CD8-positive, alpha-beta T cell (primary cell): ENCODE measurements at places on chromosomes 2 and 18. TPM values are rescaled to one million over a fixed set of nuclear protein-coding genes. Genes with fewer than 3 reads are reported as not detected.

ABCB11 gene
- total RNA-seq = not detected

YES1 gene
- 38.0 TPM for total RNA-seq

DAPL1 gene
- total RNA-seq = not detected

ATP6V1B1 gene
- total RNA-seq = not detected

GCG gene
- not detected for total RNA-seq

SLC11A1 gene
- total RNA-seq = 0.72 TPM

HOXD12 gene
- total RNA-seq = not detected

HYCC2 gene
- 36.8 TPM for total RNA-seq

AGXT gene
- total RNA-seq = not detected

DNA sequence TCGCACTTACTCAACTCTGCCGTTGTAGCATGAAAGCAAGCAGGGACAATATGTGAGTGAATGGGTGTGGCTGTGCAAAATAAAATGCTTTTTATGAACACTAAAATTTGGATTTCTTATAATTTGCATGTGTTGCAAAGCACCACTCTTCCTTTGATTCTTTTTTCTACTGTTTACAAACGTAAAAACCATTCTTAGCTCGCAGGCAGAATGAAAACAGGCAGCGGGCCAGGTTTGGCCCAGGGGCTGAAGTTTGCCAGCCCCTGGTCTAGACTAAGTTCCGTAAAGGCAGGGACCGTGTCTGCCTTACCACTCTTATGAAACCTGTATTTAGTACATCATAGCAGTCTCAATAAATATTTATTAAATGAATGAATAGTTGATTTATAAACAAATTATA lies 83.7 kb upstream of the SPATS2L start:
- no peak for DNase-seq

DNA sequence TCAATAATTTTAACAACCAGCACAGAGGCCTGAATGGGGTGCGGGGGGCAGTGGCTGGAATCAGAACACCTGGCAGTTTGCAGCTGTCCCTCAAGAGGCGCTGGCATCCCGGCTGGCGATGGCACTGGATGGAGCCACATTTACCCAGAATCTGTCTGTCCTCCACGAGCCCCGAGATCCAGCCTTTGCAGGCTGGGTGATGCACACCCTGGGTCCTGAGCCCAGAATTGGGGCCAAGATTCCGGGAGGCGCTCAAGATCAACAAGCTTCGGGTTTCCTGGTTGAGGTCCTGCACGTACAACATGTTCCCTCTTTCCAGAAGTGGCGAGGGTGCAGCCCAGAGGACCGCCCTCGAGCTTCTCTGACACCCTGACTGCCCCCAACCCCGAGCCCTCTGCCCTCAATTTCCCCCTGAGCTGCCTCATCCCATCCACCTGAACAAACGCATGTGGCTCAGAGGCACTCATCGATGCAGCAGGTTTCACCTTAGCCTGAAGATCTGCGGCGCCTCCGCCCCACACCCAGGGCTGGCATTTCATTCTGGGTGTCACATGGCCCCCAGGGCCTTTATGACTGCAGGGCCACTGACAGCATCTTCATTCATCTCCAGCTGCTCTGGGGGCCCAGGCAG lies 97.5 kb downstream of the TFCP2L1 start:
- DNase-seq = no peak

GRCh38 chr2:172381275-172382027 lies 45.9 kb upstream of the ITGA6 start:
- DNase-seq = no peak

GRCh38 chr2:217070611-217071010 lies 210.7 kb upstream of the TNP1 start:
- no peak for DNase-seq

DNA sequence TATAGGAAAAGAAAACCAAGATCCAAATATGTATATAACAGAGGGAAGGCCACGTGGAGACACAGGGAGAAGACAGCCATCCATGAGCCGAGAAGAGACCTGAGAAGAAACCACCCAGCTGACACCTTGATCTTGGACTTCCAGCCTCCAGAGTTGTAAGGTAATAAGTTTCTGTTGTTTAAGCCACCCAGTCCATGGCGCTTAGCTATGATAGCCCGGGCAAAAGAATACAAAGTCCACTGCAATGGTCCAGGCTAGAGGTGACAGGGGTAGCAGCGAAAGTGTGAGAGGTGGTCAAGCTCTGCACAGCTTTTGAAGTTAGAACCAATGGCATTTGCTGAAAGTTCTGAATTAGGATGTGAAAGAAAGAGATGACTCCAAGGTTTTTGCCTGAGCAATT lies 2.8 kb downstream of the MYOM1 start:
- DNase-seq = no peak

DNA sequence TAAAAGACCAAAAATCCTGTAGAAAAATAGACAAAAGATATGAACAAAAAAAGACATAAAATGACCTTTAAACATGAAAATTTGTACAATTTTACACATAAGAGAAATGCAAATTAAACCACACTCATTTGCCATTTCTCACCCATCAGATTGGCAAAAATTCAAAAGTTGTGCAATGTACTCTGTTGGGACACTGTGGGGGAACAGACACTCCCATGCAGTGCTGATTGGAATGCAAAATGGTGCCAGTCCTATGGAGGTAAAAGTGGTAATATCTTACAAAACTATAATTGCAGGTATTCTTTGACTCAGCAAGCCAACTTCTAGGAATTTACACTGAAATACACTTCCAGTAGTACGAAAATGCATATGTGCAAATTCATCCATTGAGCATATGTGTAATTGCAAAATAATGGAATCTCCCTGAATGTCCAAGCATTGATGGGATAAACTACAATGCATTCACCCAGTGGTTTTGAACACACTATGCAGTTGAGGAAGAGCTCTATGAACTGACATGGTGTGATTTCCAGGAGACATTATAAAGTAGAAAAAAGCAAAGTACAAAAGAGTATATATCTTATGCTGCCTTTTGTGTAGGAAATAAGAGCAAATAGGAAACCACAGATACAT lies 201.8 kb upstream of the ZNF521 start:
- no peak for DNase-seq

DNA sequence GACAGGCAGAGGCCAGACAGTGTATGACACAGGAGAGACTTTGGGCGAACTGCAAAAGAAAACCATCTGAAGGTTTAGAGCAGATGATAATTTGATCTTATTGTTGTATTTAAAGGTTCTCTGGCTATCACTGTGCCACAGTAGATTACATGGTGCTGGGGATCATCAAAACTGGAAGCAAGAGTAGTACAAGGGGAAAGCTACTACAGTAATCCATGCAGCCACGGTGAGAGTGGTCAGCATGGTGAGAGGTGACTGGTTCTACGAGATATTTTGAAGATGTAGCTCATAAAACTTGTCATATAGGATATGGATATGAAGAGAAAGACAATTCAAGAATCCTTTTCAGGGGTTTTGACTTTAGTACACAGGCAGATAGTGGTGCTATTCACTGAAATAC lies 194.8 kb upstream of the GULP1 start:
- DNase-seq = no peak

GRCh38 chr2:98753801-98754200 lies 22.9 kb upstream of the MGAT4A start:
- no peak for DNase-seq

DNA sequence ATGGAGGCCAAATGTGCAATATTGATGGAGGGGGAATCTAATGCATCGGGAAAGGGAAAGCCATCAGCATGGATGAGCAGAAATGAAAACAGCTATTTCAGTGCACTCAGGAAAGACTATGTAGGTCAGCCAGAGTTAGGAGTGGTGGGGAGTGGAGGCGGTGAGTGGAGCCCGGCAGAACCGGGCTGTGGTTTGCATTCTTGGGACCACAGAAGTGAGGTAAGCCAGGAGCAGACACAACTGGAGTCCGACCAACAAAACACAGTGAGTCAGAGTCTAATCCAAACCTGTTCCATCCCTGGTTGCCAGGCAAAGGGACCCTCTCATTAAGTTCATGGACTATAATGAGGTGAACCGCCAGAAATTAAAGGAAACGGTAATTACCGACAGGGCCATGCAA lies 61.1 kb upstream of the RAB12 start:
- no peak for DNase-seq

DNA sequence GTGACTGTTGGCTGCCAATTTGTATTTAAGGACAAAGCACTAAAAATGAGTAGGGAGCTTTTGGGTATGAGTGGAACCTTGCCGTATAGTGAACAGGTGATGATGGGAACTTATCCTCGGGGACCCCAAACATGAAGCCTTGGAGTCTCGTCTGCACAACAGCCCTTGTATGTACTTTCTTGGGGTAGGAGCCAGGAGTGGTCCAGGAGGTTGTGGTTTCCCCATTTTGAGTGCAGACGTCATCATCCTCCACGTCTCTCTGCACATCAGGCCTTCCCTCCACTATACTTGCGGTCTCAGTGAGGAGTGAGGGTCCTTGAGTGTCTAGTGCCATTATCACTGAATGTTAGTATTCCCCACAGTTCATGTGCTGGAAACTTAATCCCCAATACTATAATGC lies 101.5 kb upstream of the HS6ST1 start:
- DNase-seq = no peak

GRCh38 chr2:60540074-60540473 lies 13.4 kb downstream of the BCL11A start:
- no peak for DNase-seq

DNA sequence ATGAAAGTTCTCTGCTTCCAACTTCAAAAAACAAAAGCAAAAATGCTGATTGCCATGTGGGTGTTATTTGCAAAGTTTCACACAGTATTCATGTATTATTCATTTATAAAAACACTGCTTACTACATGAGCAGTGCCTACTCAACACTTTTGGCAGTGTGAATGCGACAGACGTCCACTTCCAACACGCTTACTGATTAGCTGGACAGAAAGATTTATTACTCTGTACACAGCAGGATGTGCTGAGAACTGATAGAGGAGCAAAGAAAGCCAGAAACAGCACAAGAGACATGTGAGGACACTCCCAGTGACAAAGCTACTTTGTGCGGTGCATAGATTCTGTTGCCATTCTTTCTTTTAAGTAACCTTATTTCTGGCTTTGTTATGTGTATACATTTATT lies 258.8 kb downstream of the DLGAP1 start:
- no peak for DNase-seq

DNA sequence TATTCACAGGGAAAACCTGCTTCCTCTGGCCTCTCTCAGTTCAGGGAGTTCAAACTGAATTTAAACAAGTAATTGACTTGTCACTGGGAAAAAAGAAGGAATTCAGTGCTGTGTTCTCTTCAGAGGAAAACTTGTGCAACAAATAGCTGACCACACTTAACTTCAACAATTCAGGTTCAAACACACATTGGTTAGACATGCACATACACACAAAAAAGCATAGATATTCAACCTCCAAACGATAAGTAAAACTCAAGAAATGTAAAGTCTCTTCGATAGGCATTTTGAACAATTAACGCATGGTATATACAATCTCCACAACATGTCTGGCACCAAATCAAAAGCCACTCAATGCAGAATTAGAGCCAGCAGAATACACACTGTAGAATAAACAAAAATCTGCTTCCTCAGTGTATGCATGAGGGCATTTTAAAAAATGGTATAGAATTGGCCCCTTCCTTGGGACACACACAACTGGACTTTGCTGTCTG lies 269.0 kb downstream of the TCF4 start:
- no peak for DNase-seq

DNA sequence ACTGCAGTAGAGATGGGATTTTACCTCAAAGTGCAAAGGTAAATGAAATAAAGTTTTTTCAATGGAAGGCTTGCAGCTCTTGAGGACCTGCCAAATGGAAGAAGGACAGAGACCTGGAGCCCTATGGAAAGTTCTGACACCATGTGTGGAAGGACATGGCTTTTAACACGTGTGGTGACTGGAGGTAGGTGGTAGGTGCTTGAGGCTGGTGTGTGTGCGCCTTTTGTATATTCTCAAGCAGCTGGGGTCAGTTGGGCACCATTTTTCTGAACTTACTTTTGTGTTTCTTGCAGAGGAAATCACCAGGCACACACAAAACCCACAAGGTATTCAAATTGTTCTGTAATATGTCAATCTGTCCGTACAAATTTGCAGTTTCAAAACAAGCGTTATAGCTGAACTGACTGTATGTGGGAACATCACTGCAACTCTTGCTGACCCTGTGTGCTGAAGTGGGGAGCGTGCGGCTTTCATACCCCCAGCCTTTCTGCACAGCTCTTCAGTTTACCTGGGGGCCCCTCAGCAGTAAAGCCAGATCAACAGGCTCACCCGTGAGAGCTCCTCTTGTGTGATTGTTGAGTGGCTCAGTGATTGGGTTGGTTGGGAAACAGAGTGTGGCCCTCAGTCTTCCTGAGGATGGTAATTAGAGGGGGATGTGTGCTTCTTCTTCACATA lies 363 bp downstream of the GREB1 start:
- no peak for DNase-seq

DNA sequence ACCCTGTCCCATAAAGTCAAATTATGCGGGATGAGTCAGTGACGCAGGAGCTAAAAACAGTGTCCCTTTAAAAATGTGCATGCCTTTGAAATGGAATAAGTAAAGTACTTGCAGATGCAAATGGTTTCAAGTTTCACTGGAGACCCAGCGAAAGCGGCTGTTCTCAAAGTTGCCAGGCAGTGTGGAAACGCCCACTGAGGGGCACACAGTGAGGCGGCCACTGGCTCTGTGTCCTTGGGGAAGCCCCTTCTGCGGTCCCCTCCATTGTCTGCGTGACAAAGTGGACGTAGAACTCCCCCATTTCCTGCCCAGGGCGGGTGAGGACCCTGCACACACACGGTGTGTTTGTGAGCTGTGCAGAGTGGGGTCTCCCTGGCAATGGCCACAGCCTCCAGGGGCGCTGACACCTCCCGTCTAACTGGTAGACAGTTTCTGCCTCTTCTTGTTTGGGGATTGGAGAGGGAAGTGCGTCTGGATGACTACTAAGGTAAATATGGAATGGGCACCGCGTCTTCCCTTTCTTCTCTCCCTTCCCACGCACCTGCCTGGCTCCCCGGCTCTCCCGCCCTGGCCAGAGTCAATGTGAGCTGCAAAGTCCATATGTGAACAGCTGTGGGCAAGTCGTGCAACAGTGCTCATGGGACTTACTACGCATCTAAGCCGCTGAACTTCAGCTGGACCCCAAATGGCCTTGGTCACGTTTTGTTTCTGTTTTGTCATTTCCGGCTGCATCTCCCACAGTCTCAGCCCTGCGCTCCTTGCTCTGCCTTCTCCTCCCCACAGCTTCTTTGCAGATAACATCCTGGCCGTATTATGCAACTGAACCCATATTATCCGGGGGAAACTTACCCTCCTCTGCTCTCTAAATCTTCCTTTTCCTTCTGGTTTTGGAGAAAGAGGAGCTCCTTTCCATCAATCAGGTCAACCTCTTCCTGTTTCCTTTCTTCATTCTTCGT lies 33.7 kb upstream of the ZNF516 start:
- DNase-seq = no peak

DNA sequence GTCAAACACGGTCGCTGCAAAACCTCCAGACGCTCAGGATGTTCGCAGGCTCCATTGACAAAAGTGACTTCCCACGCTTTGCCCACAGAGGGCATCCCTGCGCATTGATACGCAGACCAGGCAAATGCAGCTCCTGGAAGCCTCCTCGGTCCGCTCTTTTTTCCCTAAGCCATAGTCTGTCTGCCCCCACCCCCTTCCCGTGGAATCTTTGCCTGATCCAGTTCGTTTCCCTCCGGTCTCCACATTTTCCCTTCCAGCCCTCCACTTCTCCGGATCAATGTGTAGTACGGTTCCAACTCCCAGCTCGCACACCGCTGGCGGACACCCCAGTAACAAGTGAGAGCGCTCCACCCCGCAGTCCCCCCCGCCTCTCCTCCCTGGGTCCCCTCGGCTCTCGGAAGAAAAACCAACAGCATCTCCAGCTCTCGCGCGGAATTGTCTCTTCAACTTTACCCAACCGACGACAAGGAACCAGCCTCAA lies at the start of gene DCC:
TSS of gene DCC (plus strand) at position 307 of the 481 bp plus-strand sequence. CDS start 591 bp downstream, outside the sequence.
- no peak for DNase-seq

GRCh38 chr2:32963941-32964340 lies 17.2 kb downstream of the LTBP1 start:
- DNase-seq = no peak
